ENCODE measurements at places on chromosomes 2 and 18. TPM values are rescaled to one million over a fixed set of nuclear protein-coding genes. Genes with fewer than 3 reads are reported as not detected.

- DNase-seq = peak; percentile 56
These were observed 2.9 kb upstream of the RBBP8 start for GRCh38 chr18:22930089-22930713.

GRCh38 chr2:72132981-72133720 is 14.5 kb downstream of the CYP26B1 start:
- no peak for DNase-seq

GRCh38 chr2:160869411-160869810 is 290.8 kb upstream of the TANK start:
- peak; percentile 76 for DNase-seq

- peak; percentile 25 for DNase-seq
These were observed 54.5 kb downstream of the HS1BP3 start for GRCh38 chr2:20596193-20596972.

DNA sequence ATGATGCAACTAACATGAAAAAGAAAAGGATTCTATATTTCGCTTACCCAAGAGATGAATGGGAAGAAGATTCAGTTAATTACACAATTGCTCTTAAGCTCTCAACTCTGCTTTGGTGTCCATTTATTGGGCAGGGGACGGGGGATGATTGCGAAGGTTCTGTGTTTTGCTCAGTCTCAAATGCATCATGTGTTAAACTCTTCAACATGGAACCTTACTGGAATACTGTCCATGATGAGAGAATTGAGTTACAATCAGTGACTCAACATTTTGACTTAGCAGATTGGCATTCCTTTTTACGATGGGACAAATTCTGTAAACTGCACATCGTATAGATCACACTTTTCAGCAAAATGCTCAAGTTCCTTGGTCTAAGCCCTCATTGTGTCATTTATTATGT is 135.6 kb downstream of the RBMS1 start:
- peak; percentile 68 for DNase-seq

- DNase-seq = no peak
These were observed 205.6 kb downstream of the TNS1 start for GRCh38 chr2:217797165-217797564.

- DNase-seq = no peak
These were observed 105.4 kb downstream of the ACOXL start for GRCh38 chr2:110837446-110838409.

GRCh38 chr2:225660262-225661131 is 261.0 kb downstream of the NYAP2 start:
- peak; percentile 59 for DNase-seq

GRCh38 chr2:9693196-9693491 is 62.3 kb upstream of the YWHAQ start:
- DNase-seq = peak; percentile 98

- DNase-seq = no peak
These were observed 211.0 kb downstream of the TGIF1 start for GRCh38 chr18:3660739-3661515.

DNA sequence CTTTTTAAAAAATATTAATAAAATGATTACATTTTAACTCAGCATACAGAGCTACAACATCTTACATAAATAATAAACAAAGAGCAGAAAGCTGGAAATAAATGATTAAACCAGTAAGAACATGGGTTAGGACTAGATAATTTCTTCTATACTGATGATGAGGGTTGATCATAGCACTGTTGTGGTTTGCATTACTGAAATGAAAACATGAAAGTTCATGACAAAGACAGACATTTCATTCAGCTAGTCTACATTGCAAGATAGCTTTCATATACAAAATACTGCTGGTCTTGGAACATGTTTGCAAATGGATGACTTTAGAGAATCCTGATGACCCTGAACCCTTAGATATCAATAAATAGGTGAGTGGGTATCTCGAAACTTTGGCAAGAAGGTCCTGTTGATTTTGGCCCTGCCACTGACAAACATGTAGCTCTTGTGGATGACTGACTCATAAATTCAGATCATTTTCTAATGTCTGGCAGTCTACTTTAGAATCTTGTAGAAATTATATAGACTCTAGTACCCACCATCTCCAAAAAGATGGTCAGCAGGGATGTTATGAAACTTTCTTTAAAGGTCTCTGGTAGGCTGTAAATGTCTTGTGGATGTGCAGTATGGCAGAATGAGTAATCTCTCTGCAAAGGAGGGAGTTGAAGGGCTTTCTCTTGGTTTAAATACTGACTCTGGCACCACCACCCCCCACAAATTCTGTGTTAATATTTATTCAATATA is 15.5 kb upstream of the CDC42EP3 start:
- DNase-seq = no peak

- peak; percentile 34 for DNase-seq
These were observed 141.5 kb downstream of the SPHKAP start for GRCh38 chr2:228039752-228040534.

- peak; percentile 3 for DNase-seq
These were observed 137.9 kb downstream of the SLC4A3 start for GRCh38 chr2:219765231-219765911.

GRCh38 chr2:161166538-161167409 is 6.5 kb downstream of the TANK start:
- DNase-seq = peak; percentile 17

GRCh38 chr2:85326406-85327159 is 1.2 kb downstream of the TGOLN2 start:
- peak; percentile 20 for DNase-seq

DNA sequence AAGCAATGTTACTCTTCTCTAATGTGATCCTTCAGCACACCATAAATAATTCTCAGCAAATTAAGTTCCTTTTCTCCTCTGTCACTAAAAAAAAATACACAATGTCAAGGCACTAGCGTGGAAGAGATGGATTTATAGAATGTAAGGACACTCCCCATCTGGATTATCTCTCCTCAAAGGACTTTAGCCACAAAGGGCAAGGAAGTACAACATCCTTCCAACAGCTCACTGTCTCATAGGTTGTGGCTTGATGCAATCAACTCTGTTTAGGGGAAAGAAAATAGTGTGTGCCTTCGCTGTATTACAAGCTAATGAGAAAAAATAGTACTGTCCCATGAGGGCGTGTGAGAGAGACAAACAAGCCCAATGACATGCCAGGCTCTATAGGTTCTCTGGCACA is 129.1 kb upstream of the DNMT3A start:
- no peak for DNase-seq

- DNase-seq = no peak
These were observed 126.5 kb downstream of the RNF144A start for GRCh38 chr2:7043690-7044089.

DNA sequence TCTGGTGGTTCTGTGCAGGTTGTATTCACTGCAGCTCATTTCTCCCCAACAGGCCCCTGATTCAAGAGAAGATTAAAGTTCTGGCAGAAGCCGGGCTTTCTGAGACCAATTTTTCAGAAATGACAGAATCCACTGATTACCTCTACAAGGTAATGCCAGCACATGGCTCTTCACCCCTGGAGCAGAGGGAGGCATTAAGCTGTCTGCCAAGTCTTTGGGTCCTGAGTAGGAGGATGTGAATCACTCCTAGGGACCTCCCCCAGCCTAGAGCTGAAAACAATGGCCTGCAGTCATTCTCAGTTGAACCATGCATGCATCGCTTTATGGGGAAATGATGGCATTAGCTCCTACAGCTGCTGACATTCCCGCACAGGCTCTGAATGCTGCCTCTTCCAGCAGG is 20.5 kb upstream of the RPL37A start:
- peak; percentile 90 for DNase-seq

GRCh38 chr2:10328670-10329579 is 26.2 kb downstream of the HPCAL1 start:
- DNase-seq = peak; percentile 39

DNA sequence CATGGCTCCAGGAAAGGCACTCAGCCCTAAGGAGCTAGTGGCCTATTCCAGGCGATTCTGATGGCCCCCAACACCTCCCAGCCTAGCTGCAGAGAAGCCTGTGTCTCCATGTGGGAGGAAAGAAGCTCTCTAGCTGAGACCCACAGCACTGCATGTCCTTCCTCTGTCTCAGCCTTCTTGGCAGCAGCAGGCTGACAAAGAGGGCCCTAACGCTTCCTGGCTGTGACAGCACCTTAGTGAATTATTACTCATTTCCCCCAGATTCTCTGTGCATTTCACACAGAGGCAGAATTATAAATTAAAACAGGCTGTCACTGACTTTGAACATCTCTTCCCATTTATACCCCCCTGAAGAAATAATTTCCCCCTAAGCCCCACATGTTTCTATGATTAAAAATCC is 206.8 kb downstream of the CLIP4 start:
- peak; percentile 49 for DNase-seq

DNA sequence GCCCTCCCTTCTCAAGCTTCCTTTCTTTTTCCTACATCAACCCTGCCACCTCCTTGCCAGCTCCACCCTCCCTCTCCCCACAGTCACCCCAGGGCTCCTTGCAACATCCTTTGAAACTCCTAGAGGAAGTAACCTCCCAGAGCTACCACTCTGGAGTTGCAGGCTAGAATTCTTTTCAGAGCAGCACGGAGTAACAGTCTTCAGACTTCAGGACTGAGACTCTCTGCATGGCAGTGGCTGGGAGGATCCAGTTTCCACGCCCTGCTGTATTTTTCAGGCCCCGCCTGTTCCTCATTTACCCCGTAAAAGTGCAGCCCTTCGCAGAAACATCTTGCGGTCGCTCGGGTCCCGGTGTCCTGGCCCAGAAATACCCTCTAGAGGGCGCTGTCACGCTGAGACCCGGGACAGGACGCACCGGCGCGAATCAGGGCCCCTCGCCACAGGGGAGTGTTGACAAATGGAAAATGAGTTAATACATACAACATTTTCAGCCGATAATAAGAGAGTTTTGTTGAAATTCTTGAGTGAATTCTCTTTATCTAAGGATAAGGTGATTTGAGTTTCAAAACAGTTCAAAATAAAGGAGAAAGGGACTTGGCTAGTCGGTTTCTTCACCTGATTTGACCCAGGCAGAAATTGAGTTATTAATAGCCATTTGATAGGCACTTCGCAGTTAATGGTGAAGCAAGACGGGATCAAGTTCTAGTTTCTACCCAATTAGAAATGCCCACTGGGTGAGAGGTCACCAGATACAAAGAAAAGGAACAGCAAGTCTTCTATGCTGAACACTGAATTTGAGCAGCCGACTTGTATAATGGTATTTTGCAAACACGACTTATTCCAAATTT is 18.5 kb upstream of the NTSR2 start:
- DNase-seq = peak; percentile 85

GRCh38 chr2:133952896-133953295 is 301.0 kb upstream of the MGAT5 start:
- DNase-seq = no peak

- no peak for DNase-seq
These were observed 319.8 kb upstream of the FIGN start for GRCh38 chr2:164055623-164056022.

- DNase-seq = peak; percentile 41
These were observed 20.1 kb upstream of the ID2 start for GRCh38 chr2:8661736-8662135.

DNA sequence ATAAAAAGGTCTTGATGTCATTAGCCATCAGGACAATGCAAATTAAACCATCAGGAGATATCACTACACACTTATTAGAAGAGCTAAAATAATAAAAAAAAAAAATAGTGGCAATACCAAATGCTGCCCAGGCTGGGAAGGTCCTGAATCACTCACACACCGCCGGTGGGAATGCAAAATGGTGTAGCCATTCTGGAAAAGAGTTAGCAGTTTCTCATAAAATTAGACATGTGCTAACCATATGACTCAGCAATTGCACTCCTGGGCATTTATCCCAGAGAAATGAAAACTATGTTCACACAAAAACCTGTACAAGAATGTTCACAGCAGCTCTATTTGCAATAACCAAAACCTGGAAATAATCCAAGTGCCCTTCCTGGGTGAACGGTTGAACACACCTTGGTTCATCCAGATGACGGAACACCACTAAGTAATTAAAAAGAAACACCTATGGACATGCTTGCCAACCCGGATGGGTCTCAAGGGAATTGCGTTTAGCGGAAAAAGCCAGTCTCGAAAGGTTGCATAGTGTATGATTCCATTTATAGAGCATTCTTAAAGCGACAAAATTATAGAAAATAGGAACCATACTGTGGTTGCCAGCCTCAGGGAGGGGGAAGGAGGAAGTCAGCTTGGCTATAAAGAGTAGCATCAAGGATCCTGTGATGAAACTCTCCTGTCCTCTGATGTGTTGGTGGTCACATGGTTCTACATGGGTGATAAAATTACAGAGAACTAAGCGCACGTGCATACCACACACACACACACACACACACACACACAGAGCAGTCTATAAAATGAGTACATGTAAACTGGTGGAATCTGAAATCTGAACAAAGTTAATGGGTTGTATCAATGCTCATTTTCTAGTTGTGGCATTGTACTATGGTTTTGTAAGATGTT is 4.6 kb downstream of the MBP start:
- peak; percentile 92 for DNase-seq

GRCh38 chr2:86337244-86337835 is at the start of gene REEP1:
Gene REEP1 (minus strand): TSS chr2:86337626. CDS start chr2:86337510, 116 bp downstream.
- DNase-seq = no peak

- DNase-seq = peak; percentile 55
These were observed 86.6 kb upstream of the THOC1 start for GRCh38 chr18:354471-354870.

DNA sequence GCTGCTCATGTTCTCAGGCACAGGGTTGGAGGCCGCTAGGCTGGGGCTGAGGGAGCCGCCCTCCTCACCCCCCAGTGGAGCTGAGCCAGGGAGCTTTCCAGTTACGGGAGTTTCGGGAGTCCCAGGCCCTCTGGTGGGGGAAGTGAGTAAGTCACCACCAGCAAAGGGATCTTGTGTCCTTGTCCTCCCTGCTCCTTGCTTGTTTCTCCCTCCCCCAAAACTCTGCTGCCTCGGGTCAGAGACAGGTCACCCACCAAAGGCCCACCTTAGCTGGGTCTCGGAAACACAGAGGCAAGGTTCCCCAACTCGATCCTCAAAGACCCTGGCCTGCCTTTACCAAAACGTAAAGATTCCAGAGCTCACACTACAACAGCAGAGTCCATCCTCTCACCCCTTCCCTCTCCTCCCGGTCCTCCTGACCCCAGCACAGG is 60.5 kb upstream of the POMC start:
- peak; percentile 78 for DNase-seq

- DNase-seq = no peak
These were observed 201.6 kb downstream of the HDAC4 start for GRCh38 chr2:239199041-239199768.

GRCh38 chr2:60105906-60106305 is 447.5 kb downstream of the BCL11A start:
- no peak for DNase-seq

- no peak for DNase-seq
These were observed 36.5 kb upstream of the C1D start for GRCh38 chr2:68099260-68099659.

SULT1C2 gene
- not detected for total RNA-seq

SETBP1 gene
- total RNA-seq = 5.5 TPM

KCNG2 gene
- total RNA-seq = not detected

IHH gene
- not detected for total RNA-seq

ALLC gene
- total RNA-seq = not detected

IL18R1 gene
- total RNA-seq = 0.10 TPM

CNRIP1 gene
- total RNA-seq = 53.9 TPM

HS1BP3 gene
- total RNA-seq = 13.9 TPM

MC2R gene
- total RNA-seq = not detected

TMEM163 gene
- 10.7 TPM for total RNA-seq

HK2 gene
- total RNA-seq = 13.0 TPM

ALPG gene
- not detected for total RNA-seq

SLC4A5 gene
- 0.10 TPM for total RNA-seq

GPR155 gene
- total RNA-seq = 2.9 TPM

FER1L5 gene
- not detected for total RNA-seq

CFC1 gene
- not detected for total RNA-seq

EMILIN1 gene
- 27.6 TPM for total RNA-seq

APLF gene
- 4.4 TPM for total RNA-seq

G6PC2 gene
- not detected for total RNA-seq

GMCL1 gene
- total RNA-seq = 11.3 TPM
